ENCODE measurements at places on chromosomes 4 and X. TPM values are rescaled to one million over a fixed set of nuclear protein-coding genes. Genes with fewer than 3 reads are reported as not detected.

DNA sequence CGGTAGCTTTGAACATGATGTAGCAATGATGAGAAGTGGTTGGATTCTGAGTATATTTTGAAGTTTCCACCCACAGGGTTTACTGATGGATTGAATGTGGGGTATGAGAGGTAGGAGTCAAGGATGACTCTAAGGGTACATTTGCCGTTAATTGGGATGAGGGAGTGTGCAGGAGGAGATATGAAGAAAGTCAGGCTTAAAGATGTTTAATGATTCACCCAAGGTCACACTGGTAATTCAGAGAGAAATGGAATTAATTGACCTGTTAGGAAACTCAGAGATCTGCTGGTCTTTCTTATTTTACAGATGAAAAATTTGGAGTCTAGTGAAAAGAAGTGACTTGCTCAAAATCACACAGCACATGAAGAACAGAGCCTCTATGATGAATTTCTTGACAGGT is 390.7 kb downstream of the GBA3 start:
- H3K27ac ChIP-seq = no peak overlapping the region
- no peak overlapping the region for H3K4me3 ChIP-seq
- no peak for DNase-seq
- H3K36me3 ChIP-seq = no peaks in the 10 kb centered on the region
- H3K4me1 ChIP-seq = no peaks in the 10 kb centered on the region

Gene ABHD18
- 2.0 TPM for polyA plus RNA-seq

- no peak overlapping the region for H3K27ac ChIP-seq
- H3K27me3 ChIP-seq = no peaks in the 10 kb centered on the region
- H3K36me3 ChIP-seq = no peaks in the 10 kb centered on the region
- H3K4me3 ChIP-seq = no peak overlapping the region
- no peak for DNase-seq
- no peaks in the 10 kb centered on the region for H3K4me1 ChIP-seq
Observed at GRCh38 chr4:86264241-86264640, 95.6 kb downstream of the MAPK10 start.

Gene SPATA4
- 0.34 TPM for polyA plus RNA-seq

Gene TBC1D19
- 6.8 TPM for polyA plus RNA-seq

DNA sequence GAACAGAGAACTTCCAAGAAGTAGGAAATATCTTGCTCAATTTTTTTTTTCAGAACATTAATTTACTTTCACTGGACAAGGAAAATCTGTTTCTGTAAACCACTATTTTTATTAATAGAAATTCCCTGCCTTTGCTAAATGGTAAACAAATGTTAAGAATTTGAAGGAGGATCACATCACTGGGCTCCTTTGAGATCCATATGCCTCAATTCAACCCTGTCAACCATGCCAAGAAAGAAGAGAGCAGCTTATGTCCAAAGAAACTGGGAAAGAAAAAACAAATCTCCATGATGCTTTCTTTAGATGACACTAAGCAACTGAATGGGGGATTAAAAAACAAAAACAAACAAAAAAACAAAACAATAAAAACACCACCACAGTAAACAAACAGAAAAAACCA is 47.7 kb downstream of the LNX1 start:
- H3K27ac ChIP-seq = no peak overlapping the region
- no peaks in the 10 kb centered on the region for H3K36me3 ChIP-seq
- no peak for DNase-seq
- no peak overlapping the region for H3K4me3 ChIP-seq
- no peaks in the 10 kb centered on the region for H3K27me3 ChIP-seq
- peaks cover 19% of the 10 kb centered on the region for H3K4me1 ChIP-seq

DNA sequence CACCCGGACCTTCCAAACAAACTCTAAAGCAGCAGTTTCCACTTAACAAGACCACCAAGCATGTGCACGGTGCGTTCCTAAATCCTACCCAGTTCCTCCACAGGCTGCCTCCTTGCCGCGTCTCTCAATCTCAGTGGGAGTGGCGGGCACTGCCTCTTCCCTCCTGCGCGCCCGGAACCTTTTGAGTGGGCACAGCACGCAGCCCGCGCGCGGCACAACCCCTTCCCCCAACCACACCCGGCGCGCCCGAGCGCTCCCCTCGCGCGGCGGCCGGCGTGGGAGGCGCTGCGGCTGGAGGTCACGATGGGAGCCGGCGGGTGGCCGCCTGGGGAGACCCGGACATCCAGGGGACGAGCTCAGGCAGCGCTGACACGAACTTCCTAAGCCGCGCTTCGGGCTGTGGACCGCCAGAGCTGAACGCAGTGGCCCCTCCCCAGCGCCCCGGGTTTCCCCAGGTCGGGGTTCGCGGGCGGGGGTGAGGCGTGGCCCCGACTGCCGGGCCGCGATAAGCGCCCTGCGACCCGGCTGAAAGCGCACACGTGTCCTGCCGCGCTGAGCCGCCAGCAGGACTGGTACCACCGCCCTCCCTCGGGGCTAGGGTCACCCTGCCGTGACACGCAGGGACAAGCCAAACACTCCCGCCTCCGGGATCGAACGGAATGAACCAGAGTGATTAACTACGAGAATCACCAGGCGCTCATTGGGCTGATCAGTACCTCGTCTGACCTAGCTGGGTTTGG is at the start of gene ABCG2:
ABCG2 (minus strand) TSS at position 151 of the 740 bp plus-strand sequence. CDS start 18,644 bp downstream, outside the sequence.
- peaks cover 8% of the 10 kb centered on the region for H3K4me1 ChIP-seq
- H3K36me3 ChIP-seq = no peaks in the 10 kb centered on the region
- H3K4me3 ChIP-seq = peak within 1 kb of the TSS; percentile 51

Gene DDX53
- 0.23 TPM for polyA plus RNA-seq

DNA sequence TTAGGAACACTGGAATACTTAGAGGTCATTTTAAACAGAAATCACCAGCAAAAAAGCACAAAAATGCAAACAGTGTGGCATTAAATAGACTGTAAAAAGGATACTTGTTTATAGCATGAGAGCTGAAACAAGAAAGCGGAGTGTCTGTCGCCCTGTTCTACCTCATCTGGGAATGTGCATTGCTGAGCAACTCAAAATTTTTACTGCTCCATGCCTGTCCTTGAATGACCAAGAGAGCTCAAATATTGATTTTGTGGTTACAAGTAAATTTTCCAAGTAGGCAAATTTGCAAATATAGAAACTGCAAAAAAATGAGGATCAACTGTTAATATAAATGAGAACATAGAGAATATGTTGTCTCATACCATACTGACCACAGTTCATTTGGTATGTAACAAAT is 25.5 kb downstream of the AP1AR start:
- no peaks in the 10 kb centered on the region for H3K4me1 ChIP-seq
- peaks cover 28% of the 10 kb centered on the region for H3K36me3 ChIP-seq
- H3K27ac ChIP-seq = no peak overlapping the region
- no peak for DNase-seq
- H3K4me3 ChIP-seq = no peak overlapping the region

All from SK-N-SH (cell line).